ENCODE measurements at places on chromosomes 1 and 21.

DNA sequence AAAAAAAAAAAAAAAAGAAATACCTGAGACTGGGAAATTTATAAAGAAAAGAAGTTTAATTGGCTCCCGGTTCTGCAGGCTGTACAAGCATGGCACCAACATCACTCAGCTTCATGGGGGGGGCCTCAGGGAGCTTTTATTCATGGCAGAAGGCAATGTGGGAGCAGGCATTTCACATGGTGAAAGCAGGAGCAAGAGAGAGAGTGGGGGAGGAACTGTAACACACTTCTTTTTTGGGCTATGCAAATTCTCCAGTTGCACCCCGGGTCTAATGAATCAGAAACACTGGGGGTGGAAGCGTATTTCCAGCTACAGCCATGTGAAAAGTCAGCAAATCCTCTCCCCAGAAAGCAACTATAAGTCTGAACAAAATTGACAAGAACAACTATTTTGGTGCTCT lies 11.8 kb upstream of the SOD1 start:
- no peak for DNase-seq

DNA sequence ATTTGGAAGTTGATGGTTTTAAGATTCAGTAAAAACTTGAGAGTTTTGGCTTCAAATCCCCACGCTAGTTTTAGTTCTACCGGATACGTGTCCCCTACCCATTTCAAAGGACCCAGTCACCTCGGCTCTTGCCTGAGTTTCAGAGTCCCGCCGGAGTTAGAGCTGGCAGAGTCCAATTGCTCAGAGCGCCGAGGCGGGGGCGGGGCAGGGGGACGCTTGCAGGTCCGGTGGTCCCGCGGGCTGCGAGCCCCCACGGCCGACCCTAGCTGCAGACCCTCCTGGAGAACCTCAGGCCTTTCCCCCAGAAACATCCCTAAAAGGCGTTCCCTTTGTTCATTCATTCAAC lies 765 bp upstream of the VPS45 start:
- peak; percentile 59 for DNase-seq

- no peak for DNase-seq
Measured at GRCh38 chr1:207968521-207969009, 57.6 kb upstream of the CD34 start.

DNA sequence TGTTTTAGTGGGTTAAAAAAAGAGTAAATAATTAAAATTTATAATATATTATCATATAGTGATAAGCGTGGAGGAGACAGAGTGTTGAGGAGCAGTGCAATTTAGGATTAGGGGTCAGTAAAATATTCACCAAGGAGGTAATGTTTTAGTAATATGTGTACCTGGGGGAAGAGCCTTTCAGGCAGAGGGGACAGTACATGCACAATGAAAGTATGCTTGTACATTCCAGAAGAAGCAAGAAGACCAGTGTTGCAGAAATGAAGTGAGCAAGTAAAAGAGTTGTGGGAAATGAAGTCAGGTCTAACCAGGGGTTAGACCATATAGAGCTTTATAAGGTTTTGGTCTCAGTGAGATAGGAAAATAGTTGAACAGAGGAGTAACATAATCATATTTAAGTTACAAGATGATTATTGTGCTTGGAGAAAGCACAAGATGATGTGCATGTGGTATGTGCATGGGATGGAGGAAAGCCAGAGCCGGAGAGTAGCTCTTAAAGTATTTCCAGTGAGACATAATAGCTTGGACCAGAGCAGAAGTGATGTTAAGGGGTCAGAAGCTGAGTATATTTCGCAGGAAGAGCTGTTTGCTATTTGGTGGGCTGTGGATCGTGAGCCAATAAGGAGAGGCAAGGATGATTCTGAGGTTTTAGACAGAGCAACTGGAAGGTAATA lies 44.8 kb downstream of the SNX7 start:
- no peak for DNase-seq

GRCh38 chr21:45753445-45753844 lies 109.9 kb downstream of the PCBP3 start:
- no peak for DNase-seq

DNA sequence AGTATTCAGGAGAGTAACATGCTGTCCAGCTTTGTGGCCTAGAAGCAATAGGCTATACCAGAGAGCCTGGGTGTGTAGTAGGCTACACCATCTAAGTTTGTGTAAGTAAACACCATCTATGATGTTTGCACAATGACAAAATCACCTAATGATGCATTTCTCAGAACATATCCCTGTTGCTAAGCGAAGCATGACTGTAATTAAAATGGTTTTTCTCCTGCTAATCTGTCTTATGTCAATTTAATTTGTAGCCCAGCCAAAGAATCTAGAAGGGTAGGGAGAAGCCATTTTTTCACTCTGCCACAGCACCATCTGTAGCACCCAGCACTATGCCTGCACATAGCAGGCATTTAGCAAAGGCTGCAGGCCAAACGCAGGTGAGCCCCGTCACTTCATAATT lies 2.0 kb upstream of the TTC24 start:
- no peak for DNase-seq

DNA sequence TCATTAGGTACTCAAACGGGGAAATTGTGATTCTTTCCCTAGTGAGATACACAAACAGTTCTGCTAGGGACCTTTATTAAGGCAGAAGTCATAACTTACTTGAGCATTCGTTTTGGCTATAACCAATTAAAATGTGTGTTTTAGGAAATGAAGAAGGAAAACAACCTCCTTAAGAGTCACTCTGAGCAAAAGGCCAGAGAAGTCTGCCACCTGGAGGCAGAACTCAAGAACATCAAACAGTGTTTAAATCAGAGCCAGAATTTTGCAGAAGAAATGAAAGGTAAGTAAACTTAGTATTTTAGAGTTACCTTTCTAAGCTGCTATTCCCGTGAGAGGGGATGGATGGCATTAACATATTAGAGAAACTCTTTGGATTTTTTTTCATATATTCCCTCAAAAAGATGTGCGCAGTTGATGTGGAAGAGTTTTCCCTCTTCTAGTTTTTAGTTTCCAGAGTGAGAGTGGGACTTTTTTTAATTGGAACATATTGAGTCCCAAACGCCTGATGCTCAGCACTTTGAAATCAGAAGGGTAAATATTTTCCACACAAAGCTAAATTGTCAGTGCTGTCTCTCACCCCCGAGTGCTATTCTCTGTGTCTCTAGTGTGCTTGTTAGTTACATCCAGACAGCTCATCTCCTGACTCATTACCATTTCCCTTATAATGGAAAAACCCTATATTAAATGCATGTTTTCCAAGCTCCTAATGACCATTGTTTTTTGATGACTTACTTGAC lies 34.9 kb downstream of the CENPF start:
- DNase-seq: no peak

- no peak for DNase-seq
Measured at GRCh38 chr1:156268336-156268735, 14.3 kb downstream of the SMG5 start.

DNA sequence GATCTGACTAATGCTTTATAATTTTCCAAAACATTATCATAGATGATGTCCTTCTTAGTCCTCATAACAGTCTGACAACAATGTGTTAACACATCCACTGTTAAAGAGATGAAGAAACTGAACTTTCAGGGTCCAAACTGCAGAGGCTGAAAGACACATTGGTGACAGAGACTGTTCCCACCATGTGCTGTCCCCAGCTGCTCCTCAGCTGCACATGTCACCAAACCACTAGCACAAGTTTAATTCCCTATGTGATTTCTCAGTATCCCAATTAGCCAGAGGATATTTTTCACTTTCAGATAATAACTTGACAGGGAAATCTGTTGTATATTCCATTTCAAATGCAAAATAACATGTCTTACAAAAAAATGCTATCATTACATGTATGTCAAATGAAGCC lies 24.6 kb downstream of the LAMC2 start:
- DNase-seq: no peak

GRCh38 chr1:150152772-150153456 lies 3.2 kb downstream of the PLEKHO1 start:
- no peak for DNase-seq

GRCh38 chr21:42495027-42495426 lies 997 bp downstream of the RSPH1 start:
- peak; percentile 38 for DNase-seq

DNA sequence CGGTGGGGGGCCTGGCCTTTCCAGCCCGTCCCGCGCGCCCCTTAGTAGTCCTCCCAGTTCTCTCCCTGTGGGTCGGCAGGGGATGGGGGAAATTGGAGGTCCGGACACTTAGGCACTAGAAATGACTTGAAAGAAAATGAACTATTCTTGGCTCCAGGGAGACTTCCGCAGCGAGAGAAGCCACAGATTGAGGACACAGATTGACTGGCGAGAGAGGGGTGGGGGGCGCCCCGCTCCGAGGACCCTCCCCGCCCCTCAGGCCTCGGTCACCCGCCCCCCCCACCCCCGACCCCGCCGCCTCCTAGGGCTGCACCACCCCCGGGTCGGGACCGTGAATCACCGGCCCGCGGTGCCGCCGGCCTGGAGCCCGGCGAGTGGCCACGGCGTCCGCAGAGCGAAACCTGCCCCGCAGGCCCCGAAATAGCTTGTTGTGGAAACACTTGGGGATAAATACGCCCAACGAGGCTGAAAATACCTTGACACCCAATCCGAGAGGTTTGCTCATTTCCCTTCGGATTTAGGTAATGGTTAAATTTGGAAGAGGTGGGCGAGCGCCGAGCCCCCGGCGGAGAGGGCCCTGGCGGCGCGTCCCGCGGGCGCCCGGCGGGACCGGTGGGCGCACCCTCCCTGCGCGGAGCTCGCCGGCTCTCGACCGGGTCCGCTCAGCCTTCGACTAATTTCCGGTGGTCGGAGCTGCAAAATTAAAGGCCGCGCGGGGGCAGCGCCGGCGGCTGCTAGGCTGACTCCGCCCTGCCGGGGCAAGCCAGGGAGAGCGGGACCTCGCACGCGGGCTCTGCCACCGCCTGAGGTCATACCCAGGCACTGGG lies at the start of gene GFI1:
TSS of gene GFI1 (minus strand) at position 675 of the 827 bp plus-strand sequence. CDS start 3,438 bp downstream, outside the sequence.
- DNase-seq: peak; percentile 93

GRCh38 chr1:151831605-151832004 lies at the start of gene RORC:
Gene RORC, minus strand, starts transcription at chr1:151831802. Its CDS starts 38 bp downstream, at chr1:151831764.
- DNase-seq: no peak

DNA sequence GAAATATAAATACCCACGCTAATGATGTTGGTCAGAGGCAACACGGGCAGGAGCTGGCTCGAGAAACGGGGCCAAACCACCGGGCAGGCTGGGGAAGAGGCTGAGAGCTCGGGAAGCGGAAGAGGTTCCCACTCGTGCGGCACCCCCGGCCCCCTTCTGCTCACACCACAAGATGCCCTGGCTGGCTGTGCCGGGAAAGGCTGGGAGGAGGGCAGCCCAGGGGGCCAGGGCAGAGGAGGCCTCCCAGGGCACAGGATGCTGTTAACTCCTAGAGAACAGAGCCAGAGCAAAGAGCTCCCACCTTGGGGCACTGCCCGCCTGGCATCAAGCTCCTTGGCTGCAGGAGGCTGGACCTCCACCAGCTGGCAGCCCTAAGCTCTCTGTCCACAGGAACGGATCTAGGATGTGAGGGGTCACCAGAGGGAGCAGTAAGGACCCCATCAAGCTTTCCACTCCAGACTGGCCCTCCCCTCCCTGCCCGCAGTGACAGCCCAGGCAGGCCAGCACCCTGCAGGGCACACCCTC lies 44.8 kb downstream of the CASZ1 start:
- no peak for DNase-seq

- no peak for DNase-seq
Measured at GRCh38 chr1:24311234-24311633, 7.9 kb upstream of the GRHL3 start.
